ENCODE measurements at places on chromosomes 2 and 18. TPM values are rescaled to one million over a fixed set of nuclear protein-coding genes. Genes with fewer than 3 reads are reported as not detected.

UBE2F gene
- total RNA-seq: 30.5 TPM

CYP27A1 gene
- 354 TPM for total RNA-seq

ARHGAP15 gene
- total RNA-seq: 17.9 TPM

SERPINB13 gene
- not detected for total RNA-seq

ZNF396 gene
- 1.2 TPM for total RNA-seq
